Right ventricle myocardium superior (tissue), 1 donor: ENCODE measurements at places on chromosomes 3 and 15. TPM values are rescaled to one million over a fixed set of nuclear protein-coding genes. Genes with fewer than 3 reads are reported as not detected.

LEKR1 gene
- 0.56 TPM for total RNA-seq

SATB1 gene
- total RNA-seq = 41.7 TPM

GOLGA8R gene
- total RNA-seq = 4.3 TPM

NR2F2 gene
- 11.0 TPM for total RNA-seq

GHRL gene
- total RNA-seq = not detected

IQCH gene
- 1.6 TPM for total RNA-seq

RIOX2 gene
- 9.5 TPM for total RNA-seq

PPP2R3A gene
- total RNA-seq = 98.1 TPM

PCOLCE2 gene
- 52.7 TPM for total RNA-seq

STAC gene
- total RNA-seq = 0.43 TPM

MME gene
- 3.2 TPM for total RNA-seq

ROBO2 gene
- 0.11 TPM for total RNA-seq

MINAR1 gene
- 0.03 TPM for total RNA-seq

CNTN4 gene
- 2.6 TPM for total RNA-seq

DMXL2 gene
- 6.5 TPM for total RNA-seq

CADPS gene
- total RNA-seq = 11.3 TPM

FOXL2 gene
- not detected for total RNA-seq

MYL3 gene
- 10,727 TPM for total RNA-seq

SERPINI2 gene
- 0.40 TPM for total RNA-seq

HTR3E gene
- total RNA-seq = not detected

P2RY13 gene
- total RNA-seq = 1.0 TPM

SLC7A14 gene
- total RNA-seq = not detected

KLHL40 gene
- 0.11 TPM for total RNA-seq

LOXL1 gene
- 14.6 TPM for total RNA-seq

ACVR2B gene
- 4.4 TPM for total RNA-seq

CD80 gene
- not detected for total RNA-seq

COX5A gene
- 1,582 TPM for total RNA-seq

SAMMSON gene
- not detected for total RNA-seq

LMOD3 gene
- total RNA-seq = 148 TPM

AGTR1 gene
- 1.9 TPM for total RNA-seq

SV2B gene
- total RNA-seq = 4.1 TPM

SEMA5B gene
- 2.1 TPM for total RNA-seq

KIF7 gene
- total RNA-seq = 1.9 TPM

CNTN6 gene
- not detected for total RNA-seq

LEO1 gene
- total RNA-seq = 7.8 TPM

DAPK2 gene
- total RNA-seq = 48.2 TPM

SCAANT1 gene
- total RNA-seq = not detected

GOLGA8T gene
- not detected for total RNA-seq

PFN2 gene
- 61.3 TPM for total RNA-seq

SIDT1 gene
- total RNA-seq = 0.78 TPM
